HL-60 (cell line): ENCODE measurements at places on chromosomes 3 and 15.

GRCh38 chr3:141876891-141877621 lies 613 bp downstream of the ATP1B3 start:
- no peak for DNase-seq

DNA sequence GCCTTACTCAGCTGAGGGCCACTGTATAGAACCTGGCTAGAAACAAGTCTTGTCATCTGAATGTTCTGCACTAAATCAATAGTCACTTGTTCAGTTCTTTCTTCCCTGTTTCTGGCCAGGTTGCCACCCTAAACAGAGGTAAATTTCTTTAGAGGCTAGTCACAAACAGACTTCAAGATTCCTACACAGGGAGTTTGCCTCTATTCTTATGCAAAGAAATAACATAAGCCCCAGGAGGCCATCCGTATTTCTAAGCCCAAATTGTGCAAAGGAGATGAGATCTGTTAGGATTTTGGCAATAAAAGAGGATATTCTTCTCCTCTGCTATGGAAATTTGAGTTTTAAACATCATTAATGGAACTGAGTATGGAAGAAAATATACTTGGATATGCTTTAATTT lies 4.9 kb downstream of the ZIC4 start:
- DNase-seq, result no peak

GRCh38 chr3:102400766-102401165 lies 34.0 kb upstream of the ZPLD1 start:
- no peak for DNase-seq

DNA sequence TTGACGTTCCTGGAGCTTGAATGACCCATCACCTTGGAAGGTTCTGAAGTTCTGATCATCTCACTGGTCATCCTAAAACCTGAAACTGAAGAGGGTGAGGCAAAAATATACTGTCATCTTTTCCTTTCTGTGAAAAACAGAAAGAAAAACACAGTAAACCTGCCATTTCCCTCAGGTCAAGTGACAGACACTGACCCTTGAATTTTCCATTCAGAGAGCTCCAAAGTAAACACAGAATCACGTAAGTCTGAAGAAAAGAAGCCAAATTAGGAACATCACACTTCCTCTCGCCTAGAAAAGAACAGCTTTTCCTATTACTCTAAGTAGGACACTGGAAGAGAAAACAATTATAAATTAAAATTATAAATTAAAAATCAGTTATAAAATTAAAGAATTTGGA lies 78.7 kb upstream of the TGFBR2 start:
- no peak for DNase-seq

DNA sequence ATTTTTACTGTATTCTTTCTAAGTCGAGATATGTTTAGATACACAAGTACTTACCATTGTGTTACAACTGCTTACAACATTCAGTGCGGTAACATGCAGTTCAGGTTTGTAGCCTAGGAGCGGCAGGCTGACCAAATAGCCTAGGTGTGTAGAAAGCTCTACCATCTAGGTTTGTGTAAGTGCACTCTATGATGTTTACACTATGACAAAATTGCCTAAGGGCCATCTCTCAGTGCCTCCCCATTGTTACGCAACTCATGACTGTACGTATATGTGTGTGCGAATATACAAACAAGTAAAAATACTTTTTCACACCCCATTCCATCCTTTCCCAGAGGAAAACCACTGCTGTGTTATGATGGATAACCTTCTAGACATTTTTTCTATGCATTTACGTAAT lies 44.3 kb downstream of the PXYLP1 start:
- peak; percentile 38 for DNase-seq

- no peak for DNase-seq
Observed at GRCh38 chr3:20421-20820, 176.1 kb upstream of the CHL1 start.

DNA sequence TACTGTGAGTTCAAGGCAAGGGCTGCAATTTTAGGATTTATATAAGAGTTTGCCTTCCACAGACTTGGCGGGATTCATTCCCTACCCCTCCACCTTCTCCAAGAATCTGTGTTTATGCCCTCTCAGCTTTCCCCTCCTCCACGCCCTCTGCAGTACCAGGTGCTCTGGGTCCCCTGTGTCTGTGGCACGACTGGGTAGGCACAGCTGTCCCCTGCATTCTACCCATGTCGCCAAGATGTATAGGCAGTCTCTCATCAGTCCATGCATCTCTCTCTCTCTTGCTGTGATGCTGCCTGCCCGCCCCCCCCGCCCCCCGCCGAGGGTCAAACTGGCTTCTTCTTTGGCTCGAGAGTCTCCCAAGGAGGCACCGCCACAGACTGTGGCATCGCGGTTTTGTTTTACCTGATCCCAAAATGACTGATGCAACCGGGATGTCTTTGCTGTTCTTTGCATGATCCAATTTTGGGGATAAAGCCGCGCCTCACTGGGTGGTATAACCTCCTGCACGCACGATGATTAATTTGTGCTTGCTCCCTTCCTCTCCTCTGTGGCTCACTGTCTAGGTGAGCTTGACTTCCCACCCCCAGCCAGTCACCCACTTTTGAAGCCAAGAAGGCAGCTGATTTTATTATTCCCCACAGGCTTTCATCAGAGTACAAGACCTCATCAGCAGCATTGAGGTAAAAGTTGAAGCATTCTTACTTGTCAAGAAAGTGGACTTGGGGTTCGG lies 43.7 kb downstream of the EFCAB12 start:
- no peak for DNase-seq

DNA sequence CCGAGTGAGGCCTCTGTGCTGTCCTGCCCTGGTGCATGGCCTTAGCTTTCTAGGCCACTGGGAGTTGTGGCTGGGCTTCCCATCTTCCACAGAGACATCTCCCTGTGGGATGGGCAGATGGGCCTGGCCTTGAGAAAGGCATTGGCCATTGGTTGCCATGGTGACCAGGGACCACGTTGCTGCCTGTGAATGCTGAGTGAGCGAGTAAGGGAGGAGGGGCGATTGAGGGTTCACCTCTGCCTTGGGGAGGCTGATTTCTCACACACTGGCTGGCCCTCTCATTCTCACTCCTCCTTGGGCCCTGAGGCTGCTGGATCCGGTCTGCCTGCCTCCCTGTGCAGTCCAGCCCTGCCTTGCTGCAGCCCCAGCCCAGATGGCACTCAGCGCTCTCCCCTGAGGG lies 26.4 kb upstream of the DOCK3 start:
- no peak for DNase-seq

GRCh38 chr15:89885611-89886010 lies 8.2 kb downstream of the AP3S2 start:
- no peak for DNase-seq

GRCh38 chr3:14266361-14266760 lies 87.7 kb downstream of the LSM3 start:
- no peak for DNase-seq

- DNase-seq, result no peak
Observed at GRCh38 chr3:123679712-123680386, 95.0 kb upstream of the HACD2 start.

- no peak for DNase-seq
Observed at GRCh38 chr3:182803596-182803995, 10.3 kb downstream of the ATP11B start.

GRCh38 chr3:140943781-140944552 lies 2.3 kb downstream of the SLC25A36 start:
- DNase-seq, result no peak

- DNase-seq, result peak; percentile 2
Observed at GRCh38 chr3:102536456-102536855, 101.6 kb downstream of the ZPLD1 start.

GRCh38 chr3:194315965-194316361 lies 35.2 kb downstream of the CPN2 start:
- no peak for DNase-seq

DNA sequence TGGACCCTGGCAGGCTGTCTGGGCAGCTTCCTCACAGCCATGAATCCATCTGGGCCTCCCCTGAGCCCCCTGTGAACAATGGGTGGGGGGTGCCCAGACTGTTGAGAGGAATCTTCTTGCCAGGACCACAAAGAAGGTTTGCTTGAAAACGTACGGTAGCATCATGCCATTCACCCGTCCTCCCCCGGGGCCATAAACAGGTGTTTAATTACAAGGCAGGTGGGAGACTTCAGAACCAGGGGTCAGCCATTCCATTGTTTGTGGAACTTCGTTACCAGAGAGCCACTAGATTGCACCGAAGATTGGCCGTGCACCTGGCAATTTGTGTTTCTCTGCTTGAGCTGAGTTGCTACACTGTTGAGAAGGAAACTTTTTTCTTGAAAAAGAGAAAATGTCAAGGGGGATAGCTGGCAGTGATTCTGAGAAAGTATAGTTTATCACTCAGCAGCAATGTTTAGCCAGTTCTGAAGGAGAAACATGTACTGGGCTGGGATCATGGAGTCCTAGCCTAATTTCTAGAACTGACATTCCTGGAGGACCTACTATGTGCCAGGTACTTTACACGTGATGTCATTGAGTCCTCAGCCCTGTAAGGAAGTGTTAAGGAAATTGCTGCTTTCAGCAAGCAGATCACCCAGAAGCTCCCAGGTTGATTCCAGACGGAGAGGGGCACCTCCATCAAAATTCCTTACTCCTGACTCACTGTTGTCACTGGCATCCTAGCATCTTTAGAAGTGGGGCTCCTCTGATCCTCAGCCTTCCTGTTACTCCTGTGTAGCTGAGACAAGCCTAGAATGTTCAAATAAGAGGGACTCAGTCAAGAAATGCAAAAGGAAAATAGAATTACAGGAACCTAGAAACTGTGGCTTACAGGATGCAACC lies 103.8 kb upstream of the UBE2E1 start:
- DNase-seq, result no peak

- DNase-seq, result no peak
Observed at GRCh38 chr3:138675393-138675792, 66.8 kb downstream of the FAIM start.

DNA sequence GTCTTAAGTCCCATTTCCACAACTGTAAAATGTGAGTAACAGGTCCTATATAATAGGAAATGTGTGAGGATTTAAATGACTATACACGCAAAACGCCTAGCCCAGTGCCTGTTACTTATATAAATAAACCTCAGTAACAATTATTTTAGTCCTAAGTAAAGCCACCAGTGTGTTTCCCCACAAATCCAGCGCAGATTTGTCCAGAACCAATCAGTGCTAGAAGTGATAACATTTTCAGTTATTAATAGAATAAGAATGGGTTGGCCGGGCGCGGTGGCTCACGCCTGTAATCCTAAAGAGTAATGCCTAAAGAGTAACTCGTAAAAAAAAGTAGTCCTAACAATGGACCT lies 561 bp downstream of the RPAP1 start:
- DNase-seq, result no peak

- DNase-seq, result no peak
Observed at GRCh38 chr15:95119041-95119610, 887.8 kb downstream of the MCTP2 start.

- no peak for DNase-seq
Observed at GRCh38 chr15:62835351-62835750, 207.2 kb upstream of the TPM1 start.

- DNase-seq, result peak; percentile 37
Observed at GRCh38 chr3:126464494-126464893, 11.2 kb downstream of the ZXDC start.

DNA sequence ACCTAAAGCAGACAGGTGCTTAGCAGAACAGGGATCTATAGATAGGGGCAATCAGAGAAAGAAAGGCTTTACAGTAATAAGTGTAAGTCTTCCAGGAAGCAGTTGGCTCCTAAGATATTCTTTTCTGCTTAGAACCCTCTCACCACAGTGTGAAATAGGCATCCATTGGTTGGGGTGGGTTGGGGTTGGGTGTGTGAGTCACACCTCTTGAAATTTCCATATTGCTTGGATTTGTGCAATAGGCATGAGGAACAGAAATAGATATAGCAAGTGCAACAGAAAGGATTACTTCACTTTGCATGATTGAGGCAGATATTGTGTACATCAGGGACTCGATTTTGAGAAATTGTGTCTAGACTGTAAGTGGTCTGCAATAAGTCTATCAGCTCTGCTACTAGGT lies 200.1 kb upstream of the GAP43 start:
- peak; percentile 42 for DNase-seq

GRCh38 chr3:119315600-119316312 lies 21.6 kb downstream of the ARHGAP31 start:
- DNase-seq, result no peak

DNA sequence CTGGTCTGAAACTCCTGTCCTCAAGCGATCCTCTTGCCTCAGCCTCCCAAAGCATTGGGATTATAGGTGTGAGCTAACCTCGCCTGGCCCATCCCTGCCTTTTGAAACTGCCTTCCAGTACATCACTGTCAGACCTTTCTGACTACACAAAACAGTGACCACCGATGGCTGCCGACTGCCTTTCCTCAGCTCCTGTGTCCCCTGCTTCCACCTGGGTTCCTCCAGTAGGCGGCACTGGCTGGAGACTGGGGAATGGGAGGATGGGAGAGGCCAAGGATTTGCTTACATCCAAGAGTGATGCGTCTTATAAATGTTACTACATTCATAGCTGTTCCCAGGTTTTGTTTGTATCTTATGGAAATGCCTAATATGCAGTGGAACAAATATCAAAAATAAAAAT lies 242.8 kb downstream of the BBX start:
- no peak for DNase-seq

DNA sequence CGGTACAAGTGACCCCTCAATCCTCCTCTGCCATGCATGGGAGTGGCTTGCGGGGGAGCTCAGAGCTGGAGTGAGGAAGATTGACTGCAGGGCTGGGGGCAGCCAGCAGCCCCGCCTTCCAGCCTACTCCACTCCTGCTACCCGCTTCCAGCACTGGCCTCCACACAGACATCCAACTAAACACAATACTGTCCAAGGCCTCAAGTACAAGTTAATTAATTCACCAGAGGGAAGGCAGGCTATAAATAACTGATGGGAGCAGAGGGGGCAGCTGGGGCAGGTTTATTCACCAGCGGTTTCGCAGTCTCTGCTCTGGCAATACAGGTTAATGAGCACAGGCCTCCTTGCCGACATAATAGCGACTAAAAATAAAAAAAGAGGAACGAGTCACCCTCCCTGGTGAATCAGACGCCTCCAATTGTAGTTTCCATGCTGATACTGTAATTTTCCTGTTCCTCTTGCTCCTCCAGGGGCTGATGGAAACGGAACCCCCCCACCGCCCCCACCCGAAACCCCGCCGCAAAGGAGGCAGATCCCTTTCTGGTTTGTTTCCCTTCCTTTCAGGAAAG lies 166.4 kb upstream of the TLE3 start:
- DNase-seq, result peak; percentile 70

- peak; percentile 8 for DNase-seq
Observed at GRCh38 chr3:146189519-146190173, 28.7 kb upstream of the PLOD2 start.

- no peak for DNase-seq
Observed at GRCh38 chr3:11953778-11954177, 50.4 kb upstream of the SYN2 start.

DNA sequence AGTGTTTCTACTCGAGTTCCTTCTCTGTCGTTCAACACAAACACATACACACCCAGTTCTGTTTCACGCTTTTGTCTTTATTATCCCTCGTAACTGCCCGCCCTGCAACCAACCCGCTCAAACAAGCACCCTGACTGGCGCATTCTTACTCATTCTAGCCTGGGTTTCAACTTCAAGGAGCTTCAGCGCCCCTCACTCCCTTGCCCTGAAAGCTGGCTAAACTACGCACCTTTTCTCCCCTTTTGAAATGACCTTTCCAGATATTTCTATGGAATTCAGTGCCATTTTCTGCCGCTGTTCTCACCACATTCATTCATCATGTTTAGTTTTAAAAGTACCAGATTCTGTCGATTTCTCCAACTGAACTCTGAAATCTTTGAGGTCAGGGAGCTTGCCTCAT lies 653 bp upstream of the MFSD1 start:
- no peak for DNase-seq
